ENCODE measurements at places on chromosomes 11 and 22. TPM values are rescaled to one million over a fixed set of nuclear protein-coding genes. Genes with fewer than 3 reads are reported as not detected.

XPNPEP3 gene
- 4.1 TPM for polyA plus RNA-seq

GRCh38 chr11:19683862-19684491, 28.7 kb upstream of the NAV2 start:
- no peak for DNase-seq

- DNase-seq = no peak
These were observed 254.6 kb upstream of the LRRC4C start for GRCh38 chr11:41714101-41714500.

DNA sequence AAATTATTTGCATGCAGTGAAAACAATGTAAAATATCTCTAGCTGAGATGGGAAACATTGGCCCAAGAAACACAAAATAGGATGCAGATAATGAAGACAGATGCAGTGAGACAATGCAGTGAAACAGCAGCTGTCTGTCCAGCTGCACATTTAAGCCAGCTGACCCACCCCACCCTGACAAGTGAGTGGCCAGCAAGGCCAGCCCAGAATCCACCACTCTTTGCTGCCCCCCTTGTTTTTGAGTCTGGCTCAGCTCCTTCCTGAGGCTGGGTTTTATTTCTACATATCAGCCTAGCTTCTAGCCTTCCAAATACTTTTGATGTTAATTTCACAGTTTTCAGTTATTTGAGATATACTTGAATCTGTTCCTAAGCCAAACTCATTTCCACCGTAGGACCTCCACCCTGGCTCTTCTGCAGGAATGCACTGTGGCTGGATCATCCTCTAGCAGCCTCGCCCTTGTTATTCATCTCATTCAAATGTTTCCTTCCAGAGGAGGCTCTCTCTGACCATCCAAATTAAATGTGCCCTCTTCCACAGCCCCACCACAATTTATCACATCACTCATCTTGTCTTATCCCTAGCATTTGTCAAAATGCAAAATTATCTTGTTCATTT, 154.1 kb upstream of the POU2AF2 start:
- no peak for DNase-seq

All from brain (organoid and tissue), 16 donors.